Ecto neural progenitor cell (in vitro differentiated cells): ENCODE measurements at places on chromosomes 2 and 18.

GRCh38 chr2:223797811-223798721 lies 39.3 kb downstream of the AP1S3 start:
- no peak for DNase-seq

GRCh38 chr18:75062297-75062886 lies 146.5 kb downstream of the PTGR3 start:
- no peak for DNase-seq

DNA sequence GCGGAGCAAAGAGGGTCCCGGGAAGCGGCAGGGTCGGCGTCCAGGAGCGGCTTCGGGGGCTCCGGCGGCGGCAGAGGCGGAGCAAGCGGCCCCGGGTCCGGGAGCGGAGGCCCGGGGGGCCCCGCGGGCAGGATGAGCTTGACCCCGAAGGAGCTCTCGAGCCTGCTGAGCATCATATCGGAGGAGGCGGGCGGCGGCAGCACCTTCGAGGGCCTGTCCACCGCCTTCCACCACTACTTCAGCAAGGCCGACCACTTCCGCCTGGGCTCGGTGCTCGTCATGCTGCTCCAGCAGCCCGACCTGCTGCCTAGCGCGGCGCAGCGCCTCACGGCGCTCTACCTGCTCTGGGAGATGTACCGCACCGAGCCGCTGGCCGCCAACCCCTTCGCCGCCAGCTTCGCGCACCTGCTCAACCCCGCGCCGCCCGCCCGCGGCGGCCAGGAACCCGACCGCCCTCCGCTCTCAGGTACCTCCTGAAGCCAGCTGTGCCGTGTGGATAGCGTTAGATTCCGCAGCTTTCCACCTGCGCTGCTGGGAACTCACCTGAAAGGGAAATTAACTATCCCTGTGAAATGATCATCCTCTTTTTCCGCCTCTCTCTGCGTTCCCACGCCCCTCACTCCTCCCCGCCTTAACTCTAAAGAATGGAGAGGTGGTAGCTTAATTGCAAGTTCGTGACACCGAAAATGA lies 472 bp downstream of the CNOT11 start:
- no peak for DNase-seq

- no peak for DNase-seq
Measured at GRCh38 chr2:175854129-175854528, 147.9 kb downstream of the LNPK start.

GRCh38 chr2:36459725-36460137 lies 104.2 kb downstream of the CRIM1 start:
- no peak for DNase-seq

GRCh38 chr2:103159018-103159417 lies 397.2 kb downstream of the TMEM182 start:
- no peak for DNase-seq
